ENCODE measurements at places on chromosomes 12 and 14. TPM values are rescaled to one million over a fixed set of nuclear protein-coding genes. Genes with fewer than 3 reads are reported as not detected.

GRCh38 chr12:113917393-113917792, 48.7 kb downstream of the RBM19 start:
- no peak for DNase-seq

DNA sequence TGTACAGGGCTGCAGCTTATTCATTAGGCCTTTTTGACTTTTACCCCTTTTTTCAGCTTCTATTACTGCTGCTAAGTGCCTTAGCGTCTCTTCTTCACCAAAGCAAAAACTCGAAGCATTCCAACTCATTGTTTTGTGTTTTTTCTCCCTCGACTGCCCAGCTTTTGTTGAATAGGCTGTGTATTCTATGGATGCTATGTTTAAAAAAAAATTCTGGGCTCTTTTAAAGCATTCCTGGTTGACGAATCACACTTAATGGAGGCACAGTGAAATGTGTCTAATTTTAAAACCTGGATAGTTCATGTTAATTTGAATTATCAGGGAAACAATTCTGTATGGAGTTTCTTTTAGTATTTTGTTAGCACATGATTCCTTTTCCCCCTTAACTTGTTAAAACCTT, 29.7 kb downstream of the KTN1 start:
- DNase-seq: no peak

Gene TPH2
- total RNA-seq: not detected

DNA sequence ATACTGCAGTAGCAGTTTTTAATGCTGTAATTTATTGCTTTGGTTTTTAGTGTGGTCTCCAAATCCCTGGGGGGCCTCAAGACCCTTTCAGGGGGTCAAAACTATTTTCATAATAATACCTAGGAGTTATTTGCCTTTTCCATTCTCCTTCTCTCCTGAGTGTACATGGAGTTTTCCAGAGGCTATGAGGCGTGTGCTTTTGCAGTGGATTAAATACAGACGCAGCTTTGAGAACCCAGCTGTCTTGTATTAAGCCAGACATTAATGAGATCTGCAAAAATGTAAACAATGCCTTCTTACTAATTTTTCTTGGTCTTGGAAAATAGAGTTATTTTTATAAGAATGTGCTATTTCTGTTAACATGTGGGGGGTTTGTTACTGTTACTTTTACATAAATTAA, 68.6 kb downstream of the SLC25A47 start:
- DNase-seq: no peak

GRCh38 chr12:76745343-76745742, 18.6 kb upstream of the ZDHHC17 start:
- no peak for DNase-seq

- DNase-seq: no peak
Measured at GRCh38 chr12:123071099-123071800, 79.6 kb downstream of the PITPNM2 start.

Gene CARMIL3
- total RNA-seq: 5.0 TPM

Gene CD163L1
- 0.75 TPM for total RNA-seq

Gene RPGRIP1
- not detected for total RNA-seq

DNA sequence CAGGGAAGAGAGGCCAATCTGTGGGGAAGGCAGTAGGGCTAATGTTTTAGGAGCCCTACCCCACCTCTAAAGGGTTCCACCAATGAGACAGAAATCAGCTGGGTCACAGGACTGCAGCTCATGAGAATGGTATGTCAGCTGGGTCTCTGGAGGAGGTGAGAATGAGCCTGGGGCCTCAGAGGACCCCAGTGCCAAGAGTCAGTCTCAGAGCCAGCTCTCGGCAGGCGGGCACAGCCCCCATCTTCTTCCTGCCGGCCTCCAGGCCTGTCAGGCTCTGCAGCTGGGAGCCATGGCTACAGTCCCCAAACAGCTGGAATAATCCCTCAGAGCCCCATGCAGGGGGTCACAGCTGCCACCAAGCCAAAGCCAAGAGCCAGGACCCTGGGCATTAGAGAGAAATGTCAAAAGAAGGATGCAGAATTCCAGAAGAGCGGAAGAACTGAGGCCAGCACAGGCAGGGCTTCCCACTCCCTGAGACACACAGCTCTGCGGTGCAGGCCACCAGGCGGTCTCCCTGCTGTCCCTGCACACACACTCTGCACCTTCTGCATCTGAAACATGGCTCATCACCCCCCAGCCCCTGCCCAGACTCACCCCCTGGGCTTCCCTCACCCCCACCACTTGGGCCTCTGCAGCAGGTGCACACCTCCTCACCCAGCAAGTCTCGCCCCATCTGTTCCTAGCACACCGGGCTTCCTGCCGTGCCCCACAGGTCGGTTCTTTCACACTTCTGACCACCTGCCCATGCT, 26.0 kb downstream of the ITPK1 start:
- DNase-seq: no peak

GRCh38 chr14:104751539-104752422, 1.2 kb upstream of the SIVA1 start:
- no peak for DNase-seq

Gene LBHD2
- not detected for total RNA-seq

Gene GUCY2C
- total RNA-seq: 0.54 TPM

DNA sequence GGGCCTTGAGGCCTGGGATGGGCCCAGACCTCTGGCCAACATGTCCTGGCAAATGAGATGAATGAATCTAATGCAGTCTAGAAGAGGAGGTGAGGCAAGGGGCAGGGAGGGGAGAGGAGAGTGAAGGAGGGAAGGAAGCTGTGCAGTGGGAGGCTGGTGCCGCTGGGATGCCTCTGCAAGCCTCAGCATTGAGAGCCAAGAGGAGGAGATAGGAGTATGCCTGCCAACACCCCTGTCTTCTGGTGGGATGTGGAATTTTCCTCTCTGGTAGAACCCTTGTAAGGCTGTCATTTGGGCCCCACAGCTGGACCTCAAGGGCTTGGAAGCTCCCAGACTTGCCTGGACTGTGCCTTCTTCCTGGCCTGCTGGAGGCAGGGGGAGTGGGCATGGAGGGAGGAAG, 21.9 kb downstream of the KRT80 start:
- no peak for DNase-seq

Gene HRK
- total RNA-seq: 1.3 TPM

Gene AQP6
- total RNA-seq: not detected

Measured in endodermal cell (in vitro differentiated cells).